ENCODE measurements at places on chromosomes 6 and 20.

DNA sequence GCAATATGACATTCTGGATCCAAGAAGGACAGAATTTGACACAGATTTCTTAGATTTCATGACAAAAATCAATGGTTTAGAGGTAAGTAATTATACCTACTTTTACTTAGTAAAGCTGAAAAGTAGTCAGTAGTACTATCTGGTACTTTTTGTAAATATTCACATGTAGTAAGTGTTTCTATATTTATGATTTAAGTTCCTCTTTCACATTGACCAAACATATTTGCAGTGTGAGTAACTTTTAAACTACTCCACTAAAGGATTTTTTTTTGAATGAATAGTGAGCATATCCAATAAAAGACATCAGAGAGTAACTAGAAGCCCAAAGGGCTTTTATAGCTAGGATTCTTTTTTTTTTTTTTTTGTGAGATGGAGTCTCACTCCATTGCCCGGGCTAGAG, 60.8 kb downstream of the DNAH8 start:
- no peak for DNase-seq

GRCh38 chr6:111192911-111193555, 105.7 kb downstream of the SLC16A10 start:
- DNase-seq, result no peak

GRCh38 chr6:1226277-1227099, 85.4 kb upstream of the FOXQ1 start:
- no peak for DNase-seq

GRCh38 chr6:56693246-56693607, 50.5 kb upstream of the DST start:
- peak; percentile 78 for DNase-seq

- DNase-seq, result no peak
Measured at GRCh38 chr6:47209632-47210031, 100.1 kb downstream of the TNFRSF21 start.

DNA sequence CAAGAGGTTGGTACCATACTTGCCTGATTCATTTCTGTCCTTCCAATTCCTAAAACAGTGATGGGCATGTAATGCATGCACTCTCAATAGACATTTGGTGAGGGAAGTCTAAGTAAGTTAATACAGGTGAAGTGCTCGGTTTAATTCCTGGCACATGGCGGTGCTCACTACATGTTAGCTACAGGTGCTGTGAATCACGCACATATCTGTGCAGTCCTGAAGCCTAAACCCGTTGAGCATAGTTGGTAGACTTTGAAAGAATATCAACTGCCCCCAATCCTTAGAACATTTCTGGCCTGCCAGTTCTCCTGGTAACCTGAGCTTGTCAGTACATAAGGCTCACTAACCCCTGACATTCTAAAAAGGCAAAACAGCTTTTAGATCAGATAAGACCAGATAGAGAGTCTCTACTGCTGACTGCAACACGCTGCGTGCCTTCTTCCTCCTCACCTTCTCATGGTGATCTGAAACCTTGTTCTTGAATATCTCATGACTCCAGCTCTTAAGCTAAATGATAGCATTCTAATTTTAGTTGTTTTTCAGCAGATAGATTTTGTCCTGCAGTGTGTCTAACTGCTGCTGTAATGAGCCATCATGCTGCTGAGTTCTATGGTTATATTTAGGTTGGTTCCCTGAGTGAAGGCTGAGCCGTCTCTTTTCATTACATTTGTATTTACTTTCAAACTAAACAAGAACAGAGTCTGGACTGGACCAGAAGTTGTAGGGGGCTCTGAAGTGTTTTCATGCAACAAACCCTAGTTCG, 328.5 kb upstream of the QKI start:
- no peak for DNase-seq

- no peak for DNase-seq
Measured at GRCh38 chr6:47169785-47170616, 127.9 kb upstream of the ADGRF1 start.

- no peak for DNase-seq
Measured at GRCh38 chr6:15362274-15363160, 116.6 kb downstream of the JARID2 start.

DNA sequence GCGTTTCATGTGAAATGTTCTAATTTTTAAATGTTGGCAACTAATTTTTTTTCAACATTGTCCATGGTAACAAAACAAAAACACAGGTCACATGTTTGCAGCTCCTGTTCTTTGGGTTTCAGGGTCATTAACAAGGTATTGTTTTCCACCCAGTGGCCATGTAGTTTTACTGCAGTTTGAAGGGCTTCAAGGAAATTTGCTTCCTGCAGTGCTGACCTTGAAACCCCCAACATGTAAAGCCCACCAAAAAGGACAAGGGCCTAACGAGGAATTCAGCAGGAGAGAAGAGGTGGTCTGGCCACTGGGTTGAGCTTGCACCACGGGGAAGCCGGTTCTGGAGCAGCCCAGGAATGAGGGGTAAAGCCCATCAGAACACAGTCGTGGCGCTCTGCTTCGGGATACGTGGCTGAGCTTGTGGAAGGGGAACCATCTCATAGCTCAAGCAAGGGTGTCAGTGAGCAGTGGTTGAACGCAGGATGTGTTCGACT, 13.9 kb upstream of the KLHL31 start:
- DNase-seq, result no peak

DNA sequence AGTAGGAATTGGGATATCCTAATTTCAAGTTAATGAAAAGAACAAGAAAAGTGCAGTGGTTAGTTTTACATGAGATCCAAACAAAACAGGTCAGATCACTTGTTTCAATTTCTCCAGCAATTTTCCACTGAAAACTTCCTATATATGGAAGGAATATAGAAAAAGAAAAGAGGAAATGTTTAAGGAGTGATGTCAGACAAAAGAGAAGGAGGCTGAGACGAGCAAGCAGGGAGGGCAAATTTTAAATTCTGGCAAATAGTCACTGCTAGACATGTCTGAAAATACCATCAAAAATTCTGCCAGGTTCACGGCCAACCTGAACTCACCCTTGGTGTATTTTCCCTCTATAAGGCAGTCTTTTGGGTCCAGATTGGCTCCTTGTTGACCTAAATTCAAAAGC, 9.5 kb upstream of the NUP153 start:
- DNase-seq, result no peak

DNA sequence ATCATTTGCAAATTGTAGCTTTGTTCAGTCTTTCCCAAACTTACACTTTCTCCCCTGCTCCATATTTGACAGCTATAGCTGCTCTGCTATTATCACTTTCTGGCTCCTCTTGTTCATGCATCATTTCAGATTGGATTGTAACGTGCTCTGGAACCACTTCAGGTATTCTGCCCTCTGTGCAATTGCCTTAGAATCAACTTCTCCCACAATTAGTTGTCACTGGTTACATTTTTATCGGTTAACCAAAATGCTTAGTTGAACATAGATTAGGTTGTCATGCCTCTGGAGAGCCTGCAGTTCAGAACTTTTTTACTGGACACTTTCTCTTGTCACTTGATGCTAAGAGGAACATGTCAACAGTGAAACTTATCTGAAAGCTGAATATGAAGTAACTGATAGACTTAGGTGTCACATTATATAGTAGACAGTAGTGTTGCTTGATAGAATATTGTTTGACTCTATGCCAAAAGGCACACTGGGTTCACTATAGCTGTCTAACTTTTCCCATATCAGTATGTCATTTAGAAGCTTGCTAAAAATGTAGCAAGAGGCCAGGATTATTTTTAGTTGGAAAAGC, 127.7 kb upstream of the PTPRK start:
- DNase-seq, result no peak

- DNase-seq, result no peak
Measured at GRCh38 chr6:134714679-134715078, 235.2 kb downstream of the ALDH8A1 start.

DNA sequence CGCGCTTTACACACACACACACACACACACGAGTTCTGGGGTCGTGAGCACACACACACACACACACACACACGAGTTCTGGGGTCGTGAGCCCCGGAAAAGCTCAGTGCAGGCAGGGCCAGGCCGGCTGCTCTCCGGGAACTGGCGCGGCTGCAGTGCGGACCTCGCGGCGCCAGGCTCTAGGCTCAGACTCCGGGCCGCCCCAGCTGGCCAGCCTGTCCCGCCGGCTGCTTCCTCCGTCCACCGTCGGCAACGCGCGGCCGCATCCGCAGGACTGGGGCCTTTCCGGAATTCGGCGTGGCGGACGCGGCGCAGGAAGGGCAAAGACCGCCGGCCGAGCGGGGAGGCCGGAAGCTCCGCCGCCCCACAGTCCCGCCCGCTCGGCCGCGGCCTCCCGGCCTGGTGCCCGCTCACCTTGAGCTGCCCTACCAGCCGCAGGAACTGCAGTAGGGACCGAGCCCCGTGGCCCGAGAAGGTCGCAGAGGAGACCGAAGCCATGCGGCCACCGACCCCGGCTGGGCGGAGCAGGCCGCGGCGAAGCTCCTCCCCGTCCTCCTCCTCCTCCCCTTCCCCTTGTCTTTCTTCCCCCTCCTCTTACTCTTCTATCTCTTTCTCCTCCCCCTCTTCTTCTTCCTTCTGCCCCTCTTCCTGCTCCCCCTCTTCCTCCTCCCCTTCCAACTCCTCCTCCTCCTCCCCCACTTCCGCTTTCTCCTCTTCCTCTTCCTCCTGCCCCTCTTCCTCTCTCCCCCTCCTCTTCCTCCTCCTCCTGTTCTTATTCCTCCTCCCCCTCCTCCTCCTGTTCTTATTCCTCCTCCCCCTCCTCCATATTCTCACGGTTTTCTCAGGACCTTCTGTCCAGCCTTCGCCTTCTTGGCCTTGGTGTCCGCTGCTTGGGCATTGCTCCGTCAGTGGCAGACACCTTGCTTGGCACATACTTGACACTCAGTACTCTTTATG, at the start of gene HDDC2:
HDDC2 (minus strand) TSS at position 533 of the 957 bp plus-strand sequence; CDS start at position 498, 35 bp downstream.
- DNase-seq, result no peak

DNA sequence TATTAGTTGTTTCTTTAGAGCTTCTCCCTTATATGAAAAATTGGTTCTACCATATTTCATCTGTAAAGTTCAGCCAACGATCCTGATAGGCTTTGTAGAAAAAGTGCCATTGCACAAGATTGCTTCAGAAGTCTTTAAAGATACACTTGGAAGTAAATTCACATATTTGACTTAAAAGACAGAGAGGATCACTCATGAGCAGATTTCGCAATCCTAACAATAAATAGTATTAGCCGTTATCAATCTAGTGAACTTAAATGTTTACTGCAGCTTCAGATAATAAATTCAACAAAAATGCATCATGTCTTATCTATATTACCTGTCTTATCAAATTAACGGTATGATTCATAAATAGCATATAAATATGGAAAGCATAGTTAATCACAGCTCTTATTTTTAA, 8.7 kb upstream of the SLC17A4 start:
- no peak for DNase-seq

GRCh38 chr20:24782801-24783630, 166.1 kb upstream of the CST7 start:
- DNase-seq, result no peak

DNA sequence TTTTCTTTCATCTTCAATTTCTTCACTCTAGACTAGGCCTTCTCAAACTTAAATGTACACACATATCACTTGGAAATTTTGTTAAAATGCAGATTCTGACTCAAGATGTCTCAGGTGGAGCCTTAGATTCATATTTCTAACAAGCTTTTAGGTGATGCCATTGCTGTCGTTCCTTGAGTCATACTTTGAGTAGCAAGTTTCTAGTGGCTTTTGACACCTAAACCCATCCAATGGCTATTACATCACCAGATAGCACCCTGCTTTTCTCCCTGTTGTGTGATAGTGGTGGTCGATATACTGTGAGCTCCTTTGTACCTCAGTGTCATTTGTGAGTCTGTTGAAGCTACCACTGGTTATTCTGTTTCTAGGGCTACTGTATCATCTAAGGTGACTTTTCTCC, 34.8 kb upstream of the BAG2 start:
- no peak for DNase-seq

- DNase-seq, result no peak
Measured at GRCh38 chr6:169723991-169724493, 258 bp downstream of the PHF10 start.

DNA sequence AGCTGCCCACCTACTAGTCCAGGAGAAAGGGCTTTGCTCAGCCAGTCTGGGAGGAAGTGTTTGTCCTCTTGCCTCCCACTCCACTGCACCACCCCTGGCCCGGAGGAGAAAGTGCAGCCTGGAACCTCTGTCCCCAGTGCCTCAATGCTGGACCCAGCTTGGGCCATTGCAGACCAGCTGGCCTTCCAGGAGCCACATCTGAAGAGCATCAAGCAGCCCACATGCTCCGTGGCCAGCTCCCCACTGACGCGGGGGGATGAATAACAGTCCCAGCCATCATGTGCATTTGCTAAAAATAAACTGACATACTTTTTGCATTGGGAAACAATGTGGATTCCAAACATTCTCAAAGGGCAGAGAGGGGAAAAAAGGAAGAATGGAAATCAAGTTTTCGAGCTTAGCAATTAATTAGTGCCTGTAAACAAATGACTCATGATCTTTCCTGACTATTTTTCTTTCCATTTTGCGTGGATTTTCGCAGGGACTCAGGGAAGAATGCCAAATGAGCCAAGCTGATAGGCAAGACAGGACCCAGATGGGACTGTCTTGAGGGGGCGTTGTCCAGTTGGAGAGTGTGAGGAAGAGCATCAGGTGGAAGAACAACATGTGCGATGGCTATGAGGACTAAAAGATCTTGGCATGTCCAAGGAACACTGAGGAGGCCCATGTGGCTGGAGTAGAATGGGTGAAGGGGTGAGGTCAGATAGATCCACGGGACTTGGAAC, 34.1 kb downstream of the CEBPB start:
- no peak for DNase-seq

DNA sequence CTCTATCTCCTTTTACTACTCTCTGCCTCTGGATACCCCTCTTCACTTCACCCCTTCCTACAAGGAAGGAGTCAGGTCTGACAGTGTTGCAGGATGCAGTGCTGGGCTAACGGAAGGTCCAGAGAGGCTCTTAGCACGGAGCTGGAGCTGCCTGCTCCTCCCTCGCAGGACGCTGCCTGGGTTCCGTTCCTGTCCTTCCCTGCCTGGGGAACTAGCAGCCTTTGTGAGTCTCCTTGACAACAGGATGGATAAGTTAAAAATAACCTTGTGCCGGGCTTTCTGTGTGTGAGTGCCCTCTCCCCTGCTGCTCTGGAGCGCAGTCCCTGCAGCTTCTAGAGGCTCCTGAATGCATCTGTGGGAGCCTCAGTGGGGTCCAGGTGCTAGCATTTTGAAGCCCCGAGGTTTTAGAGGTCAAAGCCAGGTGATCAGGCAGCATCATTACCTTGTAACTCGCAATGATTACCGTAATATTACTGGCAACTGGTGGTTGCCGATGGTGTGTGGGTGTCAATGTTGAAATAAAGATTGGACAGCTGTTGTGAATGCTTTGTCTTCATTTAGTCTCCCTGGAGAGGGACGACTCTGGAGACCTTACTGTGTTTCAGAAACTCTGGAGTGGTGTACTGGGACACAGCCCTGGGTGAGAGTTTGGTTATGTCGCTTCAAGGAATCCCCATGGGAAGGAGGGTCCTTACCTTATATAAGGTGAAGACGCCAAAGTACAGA, 44.4 kb downstream of the CDS2 start:
- no peak for DNase-seq

DNA sequence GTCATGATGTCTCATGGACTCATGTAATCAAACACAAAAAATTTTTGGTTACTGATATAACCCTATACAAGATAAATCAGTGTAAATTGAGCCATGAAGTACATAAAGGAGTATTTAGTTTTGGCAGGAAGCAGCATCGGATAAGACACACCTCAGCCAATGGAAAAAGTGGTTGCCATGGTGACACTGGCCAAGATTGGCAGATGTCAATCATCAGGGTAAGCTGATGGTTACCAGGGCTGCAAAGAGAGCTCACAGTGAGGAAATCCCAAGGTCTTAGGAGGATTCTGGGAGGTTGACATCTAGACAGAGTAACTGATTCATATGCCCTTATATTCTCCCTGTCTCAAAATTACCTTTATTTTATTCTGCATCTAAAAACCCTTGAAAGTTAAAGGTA, 203.8 kb upstream of the PCSK2 start:
- no peak for DNase-seq

All from hypothalamus (tissue), 51 donors.